ENCODE measurements at places on chromosomes 16 and 17.

GRCh38 chr16:89049484-89050118 is 44.1 kb upstream of the ACSF3 start:
- no peak for DNase-seq

GRCh38 chr16:27945233-27945973 is 118.1 kb downstream of the GSG1L start:
- no peak for DNase-seq

DNA sequence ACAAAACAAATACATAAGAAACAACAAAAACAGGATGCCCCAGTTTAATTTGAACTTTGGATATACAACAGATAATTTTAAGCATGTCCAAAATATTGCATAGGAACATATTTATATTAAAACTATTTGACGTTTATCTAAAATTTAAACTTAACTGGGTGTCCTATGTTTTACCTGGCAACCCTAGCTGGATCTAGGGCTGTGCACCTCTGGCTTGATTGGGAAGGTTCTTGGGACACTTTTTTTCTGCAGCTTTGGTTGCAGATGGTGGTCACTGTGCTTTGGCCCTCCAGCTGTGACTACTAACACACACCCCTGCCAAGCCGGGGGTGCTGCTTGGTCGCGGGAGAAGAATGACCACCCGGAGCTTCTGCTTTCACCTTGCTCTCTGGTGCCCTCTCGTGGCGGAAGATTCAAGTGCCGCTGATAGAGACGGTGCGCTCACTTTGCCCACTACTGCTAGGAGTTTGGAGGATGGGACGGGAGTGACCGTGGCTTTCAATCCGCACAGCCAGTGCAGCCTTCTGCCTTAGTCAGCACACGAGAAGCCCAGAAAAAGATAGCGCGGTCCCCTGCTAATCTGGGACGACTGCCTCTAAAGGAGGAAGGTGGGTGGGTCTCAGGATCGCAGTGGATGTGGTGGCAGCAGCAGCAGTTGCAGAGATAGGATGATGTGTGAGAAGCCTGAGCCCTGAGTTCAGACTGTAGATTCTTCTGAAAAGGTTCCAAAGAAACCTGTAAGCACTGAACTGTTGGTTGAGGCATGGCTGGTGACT is 6.7 kb downstream of the SPACA3 start:
- peak; percentile 32 for DNase-seq

DNA sequence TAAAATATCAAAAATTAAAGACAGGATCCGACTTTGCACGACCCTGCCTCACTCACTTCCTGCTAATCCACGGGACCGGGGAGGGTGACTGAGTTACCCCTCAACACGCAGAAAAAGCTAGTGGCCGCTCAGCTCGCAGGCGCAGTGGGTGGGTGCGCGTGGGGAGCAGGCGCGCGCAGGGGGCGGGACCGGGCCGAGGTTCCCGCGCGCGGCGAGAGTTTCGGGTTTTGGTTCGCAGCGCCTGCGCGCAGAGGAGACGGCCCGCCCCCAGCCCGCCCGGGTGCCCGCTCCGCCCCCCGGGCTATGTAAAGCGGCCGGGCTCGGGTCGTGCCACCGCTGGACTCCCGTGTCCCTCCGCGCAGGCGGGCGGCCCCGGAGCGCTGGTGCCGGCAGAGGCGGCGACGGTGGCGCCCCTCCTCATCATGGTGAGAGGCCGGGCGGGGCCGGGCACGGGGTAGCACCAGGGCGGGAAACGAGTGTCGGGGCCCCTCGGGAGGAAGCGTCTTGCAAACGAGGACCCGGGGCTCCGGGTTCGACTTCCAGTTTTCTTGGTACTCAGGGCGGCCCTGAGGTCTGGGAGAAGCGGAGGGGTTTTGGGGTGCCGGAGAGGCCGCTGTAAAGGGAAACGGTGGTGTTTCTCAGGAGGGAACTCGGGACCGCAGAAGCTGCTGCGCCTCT is at the start of gene CNP:
CNP (plus strand) TSS at position 333 of the 678 bp plus-strand sequence; CDS start at position 423, 90 bp downstream.
- DNase-seq, result peak; percentile 95

DNA sequence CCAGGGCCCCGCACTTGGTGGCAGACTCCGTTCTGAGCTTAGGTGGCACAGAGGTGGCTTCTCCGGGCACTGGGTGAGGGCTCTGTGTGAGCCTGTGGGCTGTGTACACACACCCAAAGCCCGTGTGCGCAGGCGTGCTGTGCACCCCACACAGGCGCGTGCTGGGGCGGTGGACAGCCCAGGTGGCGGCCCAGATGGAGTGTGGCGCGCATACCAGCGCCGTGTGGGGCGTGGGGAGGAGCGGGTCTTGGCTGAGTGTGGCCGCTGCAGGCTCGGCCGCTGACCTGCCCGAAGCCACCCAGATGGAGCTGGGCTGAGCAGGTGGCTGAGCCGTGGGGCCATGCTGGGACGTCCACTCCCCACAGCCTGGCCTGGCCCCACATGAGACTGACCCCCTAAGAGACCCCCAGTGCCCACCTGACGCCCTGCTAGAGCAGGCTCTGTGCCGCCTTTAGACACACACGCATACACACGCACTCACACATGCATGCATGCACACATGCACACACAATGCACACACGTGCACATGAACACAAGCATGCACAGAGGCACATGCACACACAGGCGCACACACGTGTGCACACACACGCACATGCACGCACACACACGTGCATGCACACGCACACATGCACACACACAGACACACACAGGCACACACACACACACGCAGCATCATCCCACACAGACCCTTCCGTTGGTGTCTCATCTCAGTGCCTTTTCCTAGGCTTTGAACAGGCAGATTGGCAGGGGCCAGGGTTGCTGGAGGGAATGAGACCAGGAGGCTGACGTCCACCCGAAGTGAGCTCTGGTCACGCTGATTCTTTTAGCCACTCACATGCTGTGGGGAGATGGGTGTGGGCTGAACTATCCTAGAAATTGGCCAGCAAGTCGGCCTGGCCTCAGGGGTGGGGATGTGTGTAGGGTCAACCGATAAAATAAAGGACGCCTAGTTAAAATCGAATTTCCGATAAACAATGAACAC is 2.1 kb downstream of the PRR35 start:
- no peak for DNase-seq

DNA sequence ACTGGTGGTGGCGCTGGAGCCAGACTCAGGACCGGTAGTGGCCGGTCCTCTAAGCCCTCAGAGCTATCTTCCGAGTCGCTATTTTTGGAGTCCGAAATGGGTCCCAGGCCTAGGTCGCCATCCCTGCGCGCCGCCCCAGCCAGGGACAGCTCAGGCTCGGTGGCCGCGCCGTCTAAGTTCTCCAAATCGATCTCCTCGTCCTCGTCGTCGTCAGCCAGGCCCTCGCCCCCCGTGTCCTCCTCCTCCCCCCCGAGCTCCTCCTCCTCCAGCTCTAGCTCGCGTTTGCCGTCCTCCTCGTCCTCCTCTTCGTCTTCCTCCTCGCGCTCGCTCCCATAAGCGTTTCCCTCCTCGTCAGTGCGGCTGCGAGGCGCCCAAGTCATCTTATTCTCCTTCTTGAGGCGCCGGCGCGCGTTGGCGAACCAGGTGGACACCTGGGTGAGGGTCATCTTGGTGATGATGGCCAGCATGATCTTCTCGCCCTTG is 1.6 kb downstream of the IRX3 start:
- DNase-seq, result no peak

GRCh38 chr17:19714542-19715411 is 1.6 kb downstream of the SLC47A2 start:
- no peak for DNase-seq

DNA sequence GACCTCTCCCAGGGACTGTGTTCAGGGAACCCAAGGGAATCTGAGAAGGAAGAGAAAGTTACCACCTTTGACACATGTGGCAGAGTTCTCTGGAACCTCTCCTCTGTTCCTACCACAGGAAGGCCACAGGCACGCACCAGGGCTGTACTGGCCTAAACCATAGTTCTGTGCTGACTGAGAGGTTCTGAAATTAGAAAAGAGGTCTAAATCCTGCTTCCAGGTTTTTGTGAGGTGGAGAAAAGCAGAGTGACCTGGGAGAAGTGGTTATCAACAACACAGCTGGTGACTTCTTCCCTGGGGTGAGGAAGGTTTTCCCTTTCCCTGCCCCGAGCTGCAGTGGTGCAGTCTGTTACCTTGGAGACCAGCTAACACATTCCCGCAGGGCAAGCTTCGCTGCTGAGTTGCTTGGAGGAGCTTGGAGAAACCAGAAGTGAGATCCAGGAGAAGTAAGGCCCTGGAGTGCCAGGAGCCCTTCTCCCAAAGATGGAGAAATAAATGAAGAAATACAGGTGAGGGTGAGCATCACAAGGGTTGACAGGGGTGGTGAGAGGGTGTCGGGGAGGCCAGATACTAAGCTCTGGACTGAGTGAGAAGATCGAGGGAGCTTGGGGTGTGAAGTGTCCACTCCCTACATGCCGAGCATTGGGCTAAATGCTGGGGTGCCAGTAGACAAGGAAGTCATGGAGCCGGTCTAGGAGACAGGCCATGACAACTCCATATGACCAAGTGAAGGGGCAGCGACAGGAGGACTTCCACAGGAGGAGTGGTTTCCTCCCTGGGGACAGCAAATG is at the start of gene VWA3A:
VWA3A (plus strand) TSS at position 399 of the 791 bp plus-strand sequence; CDS start at position 496, 97 bp downstream.
- no peak for DNase-seq

DNA sequence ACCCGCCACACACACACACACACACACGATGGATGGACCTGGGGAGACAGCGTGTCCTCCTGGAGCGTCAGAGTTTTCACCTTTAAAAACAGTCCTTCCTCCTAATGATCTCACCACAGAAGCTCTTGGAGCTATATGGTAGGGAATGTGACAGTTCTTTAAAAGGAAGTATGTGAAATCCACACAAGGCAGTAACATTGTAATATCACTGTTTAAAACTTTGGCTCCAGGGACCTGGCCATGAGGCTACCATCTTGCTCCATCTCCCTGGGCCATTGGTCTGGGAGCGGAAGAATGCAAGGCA is 302.4 kb downstream of the SOX9 start:
- DNase-seq, result no peak

GRCh38 chr17:77200711-77201110 is 59.9 kb downstream of the SEC14L1 start:
- no peak for DNase-seq

DNA sequence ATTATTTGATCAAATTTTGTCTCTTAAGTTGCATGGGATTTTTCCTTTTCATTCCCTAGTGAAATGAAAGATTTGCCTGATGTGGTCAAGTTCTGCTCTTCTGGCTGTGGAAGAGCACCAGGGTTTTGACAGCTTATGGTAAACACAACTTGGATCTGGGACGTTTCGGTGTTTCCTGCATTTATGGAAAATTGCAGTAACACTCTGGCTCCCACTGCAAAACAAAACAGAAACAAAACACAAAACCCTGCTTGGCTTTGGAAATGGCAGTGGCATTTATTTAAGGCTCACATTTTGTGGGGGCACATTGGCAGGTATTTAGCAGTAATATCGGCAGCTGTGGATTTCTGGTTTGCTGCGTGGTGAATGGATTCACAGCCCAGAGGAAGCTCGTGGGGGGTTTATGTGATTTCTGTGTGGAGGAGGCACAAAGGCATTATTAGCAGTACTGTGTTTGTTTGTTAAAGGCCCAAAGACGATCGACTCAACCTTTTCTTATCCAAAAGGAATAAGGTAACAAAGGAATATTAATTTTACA is 377.8 kb downstream of the SNX29 start:
- no peak for DNase-seq

- DNase-seq, result no peak
Measured at GRCh38 chr16:88058136-88058535, 106.9 kb downstream of the BANP start.

GRCh38 chr17:51050291-51051033 is 70.2 kb downstream of the SPAG9 start:
- no peak for DNase-seq

DNA sequence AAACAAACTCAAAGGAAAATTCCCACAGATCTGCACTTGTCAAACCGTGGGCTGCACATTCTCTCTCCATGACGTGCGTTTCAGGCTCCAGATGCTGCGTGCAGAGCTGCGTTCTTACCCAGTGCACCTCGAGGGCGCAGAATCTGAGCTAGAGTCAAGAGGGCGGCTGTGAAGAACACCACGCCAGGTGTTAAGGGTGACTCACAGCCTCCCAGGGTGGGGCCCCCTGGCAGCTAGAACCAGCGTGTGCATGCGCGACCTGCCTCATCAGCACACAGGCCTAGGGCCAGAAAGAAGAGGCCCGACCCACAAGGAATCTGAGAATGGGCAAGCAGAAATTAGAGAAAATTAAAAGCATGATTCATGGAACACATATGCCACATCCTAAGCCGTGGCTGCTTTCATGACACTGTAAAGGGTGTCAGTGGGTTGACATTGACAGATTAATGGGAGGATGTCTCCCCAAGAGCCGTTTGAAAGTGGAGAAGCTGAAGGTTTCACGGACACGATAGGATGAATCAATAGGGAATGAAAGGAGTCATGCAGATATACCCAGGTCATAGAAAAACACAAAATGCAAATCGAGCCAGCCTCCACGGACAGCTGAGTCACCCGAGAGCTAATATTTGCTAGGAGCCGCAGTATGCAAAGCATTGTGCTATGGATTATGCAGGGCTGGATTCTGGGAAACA is 29.0 kb downstream of the MARCHF10 start:
- no peak for DNase-seq

DNA sequence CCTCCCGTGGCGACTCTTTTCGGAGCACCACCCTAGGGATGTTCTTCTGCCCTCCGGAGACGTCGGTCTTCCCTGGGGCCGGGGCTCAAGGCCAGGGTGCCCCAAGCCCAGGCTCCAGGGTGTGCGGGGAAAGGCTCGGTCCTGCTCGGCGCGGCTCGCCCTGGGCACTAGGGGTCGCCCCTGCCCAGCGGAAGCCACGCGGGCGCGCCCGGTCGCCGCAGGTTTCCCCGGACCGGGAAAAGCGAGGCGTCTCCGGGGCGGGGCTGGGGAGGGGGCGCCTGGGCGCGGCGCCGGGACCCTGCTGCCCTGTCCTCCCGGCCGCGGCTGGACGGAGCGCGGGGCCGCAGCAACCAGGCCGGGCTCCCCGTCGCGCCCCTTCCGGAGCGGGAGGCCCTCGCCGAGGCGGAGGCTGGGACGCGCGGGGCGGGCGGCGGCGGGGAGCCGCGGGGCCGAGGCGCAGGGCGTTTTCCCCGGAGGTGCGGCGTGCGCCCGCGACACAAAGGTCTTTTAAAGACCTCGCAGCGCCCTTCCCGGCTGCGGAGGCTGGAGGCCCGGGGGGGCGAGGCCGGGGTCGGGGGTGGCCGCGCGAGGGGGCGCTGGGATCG is 76.4 kb downstream of the MRC2 start:
- peak; percentile 63 for DNase-seq

GRCh38 chr16:11570806-11571205 is 15.9 kb downstream of the LITAF start:
- no peak for DNase-seq

GRCh38 chr17:29514792-29515191 is 52.0 kb downstream of the ABHD15 start:
- DNase-seq, result no peak
